ENCODE measurements at places on chromosomes 5 and 9. TPM values are rescaled to one million over a fixed set of nuclear protein-coding genes. Genes with fewer than 3 reads are reported as not detected.

Gene DMGDH
- 3.5 TPM for polyA plus RNA-seq

Gene PNPLA7
- 1.4 TPM for polyA plus RNA-seq

Gene FCN2
- polyA plus RNA-seq, result 0.31 TPM

Gene PTGDS
- 37.2 TPM for polyA plus RNA-seq

Gene KCNV2
- 0.13 TPM for polyA plus RNA-seq

Gene GCNT1
- 4.0 TPM for polyA plus RNA-seq

Gene SHC3
- 1.2 TPM for polyA plus RNA-seq

Gene ORM2
- not detected for polyA plus RNA-seq

Gene THOC3
- 57.7 TPM for polyA plus RNA-seq

Gene SPATA31A1
- polyA plus RNA-seq, result not detected

Gene CLIC3
- polyA plus RNA-seq, result 0.34 TPM

Gene ARHGEF37
- polyA plus RNA-seq, result 5.7 TPM

Gene C9orf50
- polyA plus RNA-seq, result 1.1 TPM

Gene FOXD4L6
- not detected for polyA plus RNA-seq

Gene ARL10
- polyA plus RNA-seq, result 14.9 TPM

Gene PALM2AKAP2
- 10.8 TPM for polyA plus RNA-seq

Gene NUTM2F
- polyA plus RNA-seq, result not detected

Gene RALGPS1
- 26.7 TPM for polyA plus RNA-seq

Gene CTSV
- 1.9 TPM for polyA plus RNA-seq

GRCh38 chr5:9927521-9927997 lies 297.4 kb upstream of the TAS2R1 start:
- DNase-seq, result no peak

DNA sequence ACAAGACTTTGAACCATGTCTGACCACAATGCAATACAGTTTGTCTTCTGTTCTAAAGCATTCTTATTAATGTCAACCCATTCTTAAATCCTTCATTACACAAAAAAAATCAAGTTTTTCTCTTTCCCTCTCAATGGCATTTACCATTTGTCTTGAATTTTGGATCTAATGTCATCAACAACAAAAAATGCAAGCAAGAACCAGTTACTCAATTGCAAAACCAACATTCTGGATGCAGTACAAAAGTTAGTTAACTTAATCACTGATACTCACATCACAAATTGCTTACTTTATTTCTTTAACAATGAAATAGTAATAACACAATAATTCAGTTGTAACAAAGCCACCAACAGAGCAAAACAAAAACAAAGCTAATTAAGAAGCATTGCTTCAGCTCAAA lies 6.0 kb downstream of the C9orf40 start:
- no peak for DNase-seq

- no peak for DNase-seq
These were observed 671 bp downstream of the DUSP1 start for GRCh38 chr5:172770374-172770674.

DNA sequence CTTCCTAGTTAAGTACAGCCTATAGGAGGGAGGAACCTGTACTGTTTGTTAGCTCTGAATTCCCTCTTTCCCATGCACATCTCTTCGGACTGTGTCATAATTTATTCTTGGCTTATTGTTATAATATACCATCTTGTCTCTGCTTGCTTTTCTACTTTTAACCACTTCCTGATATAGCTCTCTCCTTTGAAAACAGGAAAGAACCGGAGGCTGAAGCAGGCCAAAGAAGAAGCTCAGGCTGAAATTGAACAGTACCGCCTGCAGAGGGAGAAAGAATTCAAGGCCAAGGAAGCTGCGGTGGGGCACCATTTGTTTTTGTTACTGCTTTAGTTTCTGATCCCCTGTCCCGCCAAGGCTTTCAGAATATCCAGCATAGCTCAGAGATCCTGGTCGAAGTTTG lies 4.8 kb downstream of the ATP6V1G1 start:
- DNase-seq, result no peak

DNA sequence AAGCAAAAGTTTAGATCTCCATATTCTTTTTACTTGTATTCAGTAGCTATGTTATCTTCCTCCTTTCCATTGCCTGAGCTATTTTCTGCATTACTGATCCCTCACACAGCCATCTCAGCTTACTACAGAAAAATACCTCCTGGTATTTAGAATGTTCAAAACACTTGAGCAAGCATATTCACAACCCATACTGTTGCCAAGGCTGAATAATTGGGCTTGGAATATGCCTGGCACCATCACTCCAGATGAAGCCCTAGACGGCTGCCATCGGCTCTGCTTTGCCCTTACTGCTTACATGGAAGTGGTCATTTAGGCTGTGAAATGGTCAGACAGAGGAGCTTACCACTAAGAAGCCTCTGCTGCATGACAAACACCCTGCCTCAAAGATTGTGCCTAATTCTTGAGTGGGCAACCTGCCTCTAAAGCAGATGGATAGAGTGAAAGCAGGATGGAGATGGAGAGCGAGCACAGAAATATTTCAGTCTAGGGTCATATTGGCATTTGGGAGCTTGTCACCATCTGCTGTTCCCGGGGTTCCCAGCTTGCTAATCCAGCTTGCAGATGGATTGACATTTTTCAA lies 92.5 kb upstream of the TAS2R1 start:
- no peak for DNase-seq

- no peak for DNase-seq
These were observed 27.8 kb upstream of the SEMA4D start for GRCh38 chr9:89525446-89526374.

DNA sequence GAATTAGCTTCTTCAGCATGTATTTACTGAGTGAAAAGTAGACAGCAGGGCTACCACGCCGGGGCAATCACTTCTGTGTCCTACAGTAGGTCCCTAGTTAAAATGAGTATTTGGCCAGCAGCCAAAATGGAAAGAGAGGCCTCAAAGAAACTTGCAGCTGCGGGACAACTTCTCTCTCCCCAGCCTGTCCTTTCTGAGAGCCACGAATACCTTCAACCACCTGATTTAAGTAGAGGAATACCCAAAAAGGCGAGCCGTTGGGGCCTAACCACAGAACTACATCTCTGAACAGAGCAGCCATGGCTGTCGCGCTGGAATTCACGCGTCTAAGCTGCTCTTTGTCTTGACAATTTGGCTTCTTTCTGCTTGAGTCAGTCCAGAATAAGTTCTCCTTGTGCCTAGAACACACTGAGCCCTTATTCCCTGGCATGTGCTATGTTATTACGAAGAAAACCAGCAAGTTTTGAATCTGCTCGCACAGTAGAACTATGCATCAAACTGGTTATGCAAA lies 43.8 kb upstream of the GOLPH3 start:
- DNase-seq, result no peak

GRCh38 chr5:130066644-130067043 lies 162.4 kb downstream of the CHSY3 start:
- no peak for DNase-seq

DNA sequence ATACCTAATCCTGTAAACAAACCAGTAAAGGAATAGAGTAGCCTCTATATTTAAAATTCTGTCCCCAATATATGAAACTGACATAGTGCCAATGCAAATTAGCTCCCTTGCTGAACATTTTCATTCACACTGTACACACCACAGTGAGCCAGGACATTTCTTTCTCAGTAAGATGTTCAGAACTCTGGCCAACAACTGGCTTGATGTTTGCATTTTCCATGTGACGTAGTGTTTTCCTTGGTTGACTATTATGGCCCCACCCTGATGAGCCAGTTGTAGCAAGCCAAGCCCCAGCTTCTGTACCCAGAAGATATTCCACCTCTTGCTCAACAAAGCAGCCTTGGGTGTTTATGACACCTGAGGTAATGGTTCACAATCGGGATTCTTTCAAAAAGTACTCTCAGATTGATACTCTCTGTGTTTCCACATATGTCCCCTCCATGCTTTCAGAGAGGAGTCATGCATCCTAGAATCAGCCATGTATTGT lies 17.7 kb upstream of the ANXA1 start:
- no peak for DNase-seq

- no peak for DNase-seq
These were observed 63.6 kb upstream of the BOD1 start for GRCh38 chr5:173679909-173680630.

DNA sequence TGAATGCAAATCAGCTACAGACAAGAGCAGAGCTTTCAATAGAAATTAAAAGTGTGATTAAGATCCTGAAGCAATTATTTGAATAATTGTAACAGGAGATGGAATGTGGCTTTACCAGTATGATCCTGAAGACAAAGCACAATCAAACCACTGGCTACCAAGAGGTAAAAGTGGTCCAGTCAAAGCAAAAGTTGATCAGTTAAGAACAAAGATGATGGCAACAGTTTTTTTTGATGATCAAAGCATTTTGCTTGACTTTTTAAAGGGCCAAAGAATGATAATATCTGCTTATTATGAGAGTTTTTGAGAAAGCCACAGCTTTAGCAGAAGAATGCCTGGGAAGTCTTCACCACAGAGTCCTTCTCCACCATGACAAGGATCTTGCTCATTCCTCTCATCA lies 409.2 kb downstream of the CSNK1G3 start:
- no peak for DNase-seq

- no peak for DNase-seq
These were observed 84.8 kb upstream of the PAM start for GRCh38 chr5:102670224-102670836.

DNA sequence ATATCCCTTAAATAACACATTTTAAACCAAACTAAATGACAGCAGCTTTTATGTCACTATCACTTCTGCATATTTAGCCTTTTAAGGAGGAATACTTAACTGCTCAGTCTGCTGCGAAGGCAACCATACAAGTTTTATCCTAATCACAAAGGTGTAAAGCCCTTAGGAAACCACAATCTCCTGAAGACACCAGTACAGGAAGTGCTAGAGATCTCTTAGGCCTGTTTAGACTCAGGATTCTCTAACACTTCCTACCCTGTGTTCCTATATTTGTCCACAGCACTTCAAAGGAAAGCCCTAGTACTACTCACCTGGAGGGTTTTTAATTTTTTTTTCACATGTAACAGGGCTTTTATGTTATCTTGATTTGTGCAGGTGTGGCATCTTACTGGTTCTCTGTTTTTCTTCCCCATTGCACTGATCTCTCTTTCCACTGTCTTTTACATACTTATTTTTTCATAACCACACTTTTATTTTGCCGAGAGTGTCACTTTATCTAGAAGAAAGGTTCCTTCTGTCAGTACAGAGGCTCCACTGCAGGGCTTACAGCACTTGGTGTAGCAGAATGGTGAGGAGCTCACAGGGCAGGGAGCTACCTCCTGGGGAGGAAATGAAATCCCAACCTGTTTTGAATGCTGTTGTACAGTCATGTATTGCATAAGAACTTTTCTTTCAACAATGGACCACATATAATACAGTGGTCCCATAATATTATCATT lies 1060.6 kb upstream of the ACO1 start:
- DNase-seq, result no peak

DNA sequence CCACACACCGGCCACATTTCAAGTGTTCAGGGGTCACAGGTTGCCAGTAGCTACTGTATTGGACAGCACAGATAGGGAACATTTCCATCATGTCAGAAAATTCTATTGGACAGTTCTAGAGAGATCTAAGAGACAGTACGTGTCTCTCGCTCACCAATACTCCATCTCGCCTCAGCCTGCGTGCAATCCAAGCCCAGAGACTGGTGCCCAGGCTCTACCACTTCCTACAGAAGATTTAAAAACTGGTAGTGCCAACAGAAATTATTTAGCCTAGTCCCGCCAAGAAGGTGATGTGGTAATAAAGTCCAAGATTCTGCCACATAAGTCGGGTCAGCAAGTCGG lies 390 bp upstream of the SNX2 start:
- DNase-seq, result no peak

GRCh38 chr9:124295159-124295794 lies 37.5 kb downstream of the NEK6 start:
- DNase-seq, result no peak

- no peak for DNase-seq
These were observed 49.0 kb upstream of the TNPO1 start for GRCh38 chr5:72767289-72768010.

- DNase-seq, result no peak
These were observed 123.9 kb upstream of the PUM3 start for GRCh38 chr9:2967766-2968165.

- DNase-seq, result no peak
These were observed 49.0 kb upstream of the CKMT2 start for GRCh38 chr5:81183811-81184748.

- DNase-seq, result no peak
These were observed 130.5 kb downstream of the CETN3 start for GRCh38 chr5:90279091-90279490.

DNA sequence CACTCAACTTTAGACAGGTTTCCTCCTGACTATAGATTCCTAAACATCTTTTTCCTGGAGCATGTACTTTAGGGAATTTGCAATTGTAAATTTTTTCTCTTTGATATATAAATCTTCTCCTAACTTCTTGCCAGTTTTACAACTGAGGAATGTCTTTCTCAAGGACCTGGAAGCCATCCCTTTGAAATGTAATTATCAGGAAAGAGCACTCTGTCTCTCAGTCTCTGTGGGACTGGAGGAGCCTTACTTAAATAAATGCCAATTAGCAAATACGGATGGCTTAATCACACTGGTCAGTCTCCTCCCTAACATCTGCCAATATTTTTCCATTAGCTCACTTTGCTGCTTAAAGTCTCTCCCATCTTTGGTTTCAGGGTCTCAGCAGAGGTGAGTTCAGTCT lies 344.3 kb upstream of the ARRDC3 start:
- no peak for DNase-seq

- no peak for DNase-seq
These were observed 242.3 kb upstream of the NREP start for GRCh38 chr5:111999286-111999685.

- DNase-seq, result no peak
These were observed 42.3 kb upstream of the LPCAT1 start for GRCh38 chr5:1565737-1566734.

- DNase-seq, result no peak
These were observed 242.8 kb downstream of the TRPM3 start for GRCh38 chr9:70878576-70878975.

DNA sequence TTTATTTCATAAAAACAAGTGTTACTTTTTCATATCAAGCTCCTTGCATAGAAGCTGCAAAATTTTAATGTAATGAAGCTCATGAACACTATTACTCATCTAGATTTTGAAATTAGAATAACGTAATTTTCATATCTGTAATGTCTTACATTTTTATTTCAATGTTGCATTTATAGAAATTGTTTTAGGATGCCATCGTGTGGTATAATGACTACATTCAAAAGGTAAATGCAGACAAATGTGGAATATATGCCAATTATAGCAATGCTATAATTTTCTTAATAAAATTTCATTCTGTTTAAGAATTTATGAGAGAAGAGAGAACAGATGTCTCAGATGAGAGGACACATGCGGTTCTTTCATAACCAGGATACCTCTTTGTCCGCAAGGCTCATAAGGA lies 230.2 kb downstream of the TMEM232 start:
- DNase-seq, result no peak

All from left renal pelvis (tissue), 4 donors.